ENCODE measurements at places on chromosomes 5 and 9. TPM values are rescaled to one million over a fixed set of nuclear protein-coding genes. Genes with fewer than 3 reads are reported as not detected.

PHYKPL gene
- 168 TPM for polyA plus RNA-seq

- DNase-seq, result no peak
These were observed 458.0 kb downstream of the DMAC1 start for GRCh38 chr9:7341571-7341970.

INSL4 gene
- polyA plus RNA-seq, result not detected

GRCh38 chr9:71524516-71524915, 243.8 kb downstream of the CEMIP2 start:
- no peak for DNase-seq

GRCh38 chr5:162067655-162068411, at the start of gene GABRG2:
Gene GABRG2 (plus strand): TSS chr5:162067773. CDS start chr5:162068000, 227 bp downstream.
- no peak for DNase-seq

MLLT3 gene
- 25.0 TPM for polyA plus RNA-seq

PRUNE2 gene
- 68.1 TPM for polyA plus RNA-seq

- DNase-seq, result no peak
These were observed 25.9 kb upstream of the SELENOP start for GRCh38 chr5:42837601-42838000.

SETX gene
- polyA plus RNA-seq, result 38.5 TPM

F12 gene
- polyA plus RNA-seq, result 1.0 TPM

- DNase-seq, result no peak
These were observed 25.0 kb upstream of the CCNH start for GRCh38 chr5:87437724-87438123.

TNFSF8 gene
- polyA plus RNA-seq, result 0.25 TPM

DNA sequence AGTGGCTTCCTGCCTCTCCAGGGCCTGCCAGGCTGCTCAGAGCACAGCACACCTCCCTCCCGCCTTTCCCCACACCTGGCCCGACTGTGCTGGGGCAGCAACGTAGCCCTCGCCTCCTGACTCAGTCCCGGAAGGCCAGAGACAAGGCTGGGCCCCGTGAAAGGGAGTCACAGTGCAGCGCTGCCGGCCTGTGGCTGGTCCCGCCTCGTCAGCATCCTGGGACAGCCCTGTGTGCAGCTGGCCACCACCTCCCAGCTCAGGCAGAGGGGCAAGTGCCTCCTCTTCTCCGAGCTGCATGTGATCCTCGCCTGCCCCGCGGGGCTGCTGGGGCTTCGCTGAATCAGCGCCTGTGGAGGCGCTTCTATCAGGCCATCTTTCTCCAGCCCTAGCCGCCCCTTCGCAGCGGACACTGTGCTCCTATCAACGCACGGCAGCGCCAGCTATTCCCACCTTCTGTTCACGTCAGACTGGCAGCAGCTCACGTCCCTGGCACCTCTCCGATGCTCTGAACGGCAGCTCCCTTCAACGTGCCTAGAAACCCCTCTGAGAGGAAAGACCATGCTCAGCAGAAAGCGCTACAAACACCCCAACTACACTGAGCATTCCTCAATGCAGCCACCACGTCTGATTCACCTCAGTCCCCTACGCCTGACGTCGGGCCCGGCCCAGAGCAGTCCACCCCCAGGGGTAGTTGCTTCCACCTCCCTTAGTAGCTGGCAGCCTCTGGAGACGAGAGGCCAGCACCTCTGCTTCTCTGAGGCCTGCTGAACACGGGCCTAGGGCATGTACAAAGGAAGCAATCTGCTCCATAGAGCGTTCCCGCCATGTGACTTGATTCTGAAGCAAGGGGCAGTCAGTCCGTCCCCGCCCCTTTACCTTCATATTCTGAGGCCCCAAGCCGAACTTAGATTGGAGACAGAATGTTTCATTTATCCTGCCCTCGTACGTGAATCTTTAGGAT, 78.8 kb downstream of the GPR21 start:
- DNase-seq, result peak; percentile 69

DNA sequence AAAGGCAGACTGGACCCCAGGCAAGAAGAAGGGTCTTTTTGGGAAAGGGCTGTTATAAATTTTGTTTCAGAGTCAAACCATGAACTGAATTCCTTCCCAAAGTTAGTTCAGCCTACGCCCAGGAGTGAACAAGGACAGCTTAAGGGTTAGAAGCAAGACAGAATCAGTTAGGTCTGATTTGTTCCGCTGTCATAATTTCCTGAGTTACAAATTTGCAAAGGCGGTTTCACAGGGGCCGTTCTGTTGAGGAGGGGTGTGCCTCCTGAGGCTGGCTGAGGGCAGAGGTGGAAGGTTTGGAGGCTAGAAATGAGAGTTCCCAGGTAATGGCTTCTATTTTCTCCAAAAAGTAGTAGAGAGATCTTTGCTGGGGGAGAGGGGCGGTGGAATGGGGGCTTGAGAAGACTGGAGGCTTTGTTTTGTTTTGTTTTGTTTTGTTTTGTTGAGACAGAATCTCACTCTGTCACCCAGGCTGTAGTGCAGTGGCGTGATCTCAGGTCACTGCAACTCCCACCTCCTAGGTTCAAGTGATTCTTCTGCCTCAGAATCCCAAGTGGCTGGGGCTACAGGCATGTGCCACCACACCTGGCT, 4.1 kb upstream of the CERCAM start:
- no peak for DNase-seq

ADRA1B gene
- polyA plus RNA-seq, result 0.12 TPM

ENG gene
- polyA plus RNA-seq, result 21.6 TPM

GRCh38 chr9:73152543-73152844, 829 bp downstream of the ANXA1 start:
- peak; percentile 43 for DNase-seq

PCDHGA2 gene
- 1.3 TPM for polyA plus RNA-seq

SLC25A48 gene
- 0.54 TPM for polyA plus RNA-seq

PCDHGA11 gene
- polyA plus RNA-seq, result 1.4 TPM

- DNase-seq, result no peak
These were observed 273.2 kb upstream of the TARS1 start for GRCh38 chr5:33167541-33167940.

EHMT1 gene
- polyA plus RNA-seq, result 38.7 TPM

TMEM215 gene
- polyA plus RNA-seq, result 0.06 TPM

PCDHGA8 gene
- 0.19 TPM for polyA plus RNA-seq

- no peak for DNase-seq
These were observed 21.6 kb downstream of the SSBP2 start for GRCh38 chr5:81729276-81729675.

DNA sequence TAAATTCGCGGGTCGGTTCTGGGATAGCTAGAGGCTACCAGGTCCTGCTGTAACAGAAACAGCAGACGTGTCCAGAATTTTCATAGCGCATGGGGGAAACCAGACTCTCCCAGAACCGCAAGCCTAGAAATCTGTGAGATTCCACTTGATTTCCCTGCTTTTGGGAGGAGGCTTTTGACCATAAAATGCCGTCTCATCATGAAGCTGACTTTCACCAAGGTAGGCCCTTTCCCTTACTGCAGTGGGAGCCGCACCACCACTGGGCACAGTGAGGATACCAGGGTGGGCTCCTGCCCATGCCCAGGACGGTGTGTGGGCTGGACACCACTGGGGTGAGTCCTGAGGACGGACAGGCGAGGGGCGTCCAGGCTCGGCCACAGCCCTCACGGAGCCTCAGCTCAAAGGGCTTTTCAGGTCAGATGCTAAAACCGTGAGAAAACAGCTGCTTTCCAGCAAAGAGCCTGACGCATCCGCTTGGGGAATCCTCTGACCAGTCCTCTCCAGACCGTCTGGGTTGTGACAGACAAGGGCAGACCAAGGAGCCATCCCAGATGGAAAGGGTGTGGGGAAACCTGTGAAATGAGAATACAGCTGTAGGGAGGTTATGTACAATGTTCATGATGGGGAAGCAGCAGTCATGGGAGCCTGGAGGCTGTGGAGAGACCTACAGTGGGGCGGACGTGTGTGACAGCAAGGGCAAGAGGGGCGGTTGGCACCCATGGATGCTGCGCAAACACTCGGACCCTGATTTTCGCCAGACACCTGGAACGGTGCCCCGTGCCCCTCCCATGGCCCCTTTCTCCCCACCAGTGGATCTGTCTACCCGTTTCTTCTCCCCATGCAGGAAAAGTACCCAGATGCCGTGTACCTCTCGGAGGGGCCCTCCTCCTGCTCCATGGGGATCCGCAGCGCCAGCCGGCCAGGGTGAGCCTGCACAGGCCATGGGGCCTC, 59.2 kb downstream of the IPPK start:
- DNase-seq, result peak; percentile 33

SLC2A6 gene
- 1.7 TPM for polyA plus RNA-seq

DNA sequence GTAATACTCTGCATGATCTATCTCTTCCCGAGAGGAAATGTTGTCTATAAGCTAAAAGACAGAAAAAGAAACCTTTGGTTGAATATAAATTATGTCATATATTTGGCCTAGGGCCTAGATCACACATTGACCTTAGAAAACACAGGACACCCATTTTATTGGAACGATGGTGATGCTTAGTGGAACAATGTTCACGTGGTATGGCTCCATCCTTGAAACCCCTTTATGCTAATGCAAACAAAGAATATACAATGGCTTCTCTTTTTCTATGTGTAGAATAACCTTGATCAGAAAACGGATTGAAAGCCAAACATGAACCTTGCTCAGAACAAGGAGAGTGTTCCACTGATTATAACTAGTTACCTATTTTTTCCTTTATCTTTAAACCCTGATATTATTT, 24.5 kb downstream of the MRPS27 start:
- DNase-seq, result peak; percentile 11

DNA sequence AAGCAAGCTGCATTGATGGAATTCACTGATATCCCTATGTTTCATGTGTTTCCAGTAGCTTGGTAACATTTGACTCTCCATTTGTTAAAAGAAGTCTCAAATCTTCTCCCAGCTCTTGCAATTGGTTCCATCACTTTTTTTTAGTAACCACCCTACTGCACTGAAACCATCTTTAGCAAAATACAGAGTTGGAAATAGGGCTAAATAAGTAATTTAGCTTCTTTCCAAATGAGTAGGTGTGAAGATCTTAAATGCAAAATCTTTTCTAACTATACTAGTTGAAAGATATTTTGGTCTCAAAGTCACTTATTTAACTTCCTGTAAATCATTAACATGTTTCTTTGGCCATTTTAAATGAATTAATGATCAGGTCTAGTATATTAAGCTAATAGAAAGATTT, 138.1 kb downstream of the DIRAS2 start:
- no peak for DNase-seq

- DNase-seq, result no peak
These were observed 571.2 kb upstream of the ZNF462 start for GRCh38 chr9:106291786-106292185.

FAXDC2 gene
- 33.0 TPM for polyA plus RNA-seq

OTP gene
- not detected for polyA plus RNA-seq

GRCh38 chr9:133742849-133743444, 4.8 kb upstream of the SARDH start:
- DNase-seq, result peak; percentile 60

- DNase-seq, result no peak
These were observed 107.9 kb upstream of the DAP start for GRCh38 chr5:10868956-10869355.

NMUR2 gene
- 0.75 TPM for polyA plus RNA-seq

SOWAHA gene
- 54.3 TPM for polyA plus RNA-seq

DNA sequence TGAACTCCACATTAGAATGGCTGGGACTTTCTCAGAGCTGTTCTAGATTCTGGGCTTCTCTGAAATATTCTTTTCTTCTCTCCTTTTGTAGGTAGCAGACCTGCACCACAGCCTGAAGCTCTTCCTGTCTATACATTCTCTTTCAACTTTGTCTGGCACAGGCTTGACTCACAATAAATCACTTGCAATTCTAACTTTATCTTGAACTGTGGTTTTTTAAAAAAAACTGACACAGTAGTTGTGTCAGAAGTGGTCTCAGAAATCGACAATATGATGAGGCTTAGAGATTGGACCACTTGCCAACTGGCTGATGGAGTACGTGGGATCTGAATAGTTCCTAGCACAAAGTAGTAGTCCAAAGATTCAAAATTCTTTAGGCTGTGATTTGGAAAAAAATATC, 24.1 kb upstream of the CDH9 start:
- no peak for DNase-seq

- no peak for DNase-seq
These were observed 345 bp upstream of the PRRC1 start for GRCh38 chr5:127517110-127517479.

DNA sequence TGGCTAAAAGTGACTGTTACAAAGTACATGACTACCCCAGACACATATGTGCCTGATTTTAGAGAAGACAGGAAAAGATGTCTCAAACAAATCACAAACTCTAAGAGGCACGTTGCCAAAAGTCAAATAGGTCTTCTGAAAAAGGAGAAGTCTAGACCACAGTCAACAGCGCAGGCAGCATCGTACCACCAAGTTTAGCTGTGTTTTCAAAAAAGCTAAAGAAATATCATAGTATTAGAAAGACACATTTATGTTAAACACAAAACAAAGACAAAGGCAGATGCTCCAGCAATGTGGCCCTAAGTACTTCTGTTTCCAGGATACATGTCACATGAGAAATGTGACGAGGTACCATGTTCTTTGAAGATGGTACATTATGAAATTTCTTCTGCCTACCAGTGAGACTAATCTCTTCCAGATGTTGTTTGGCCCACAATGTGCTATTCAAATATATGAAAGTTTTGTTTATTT, 43.5 kb downstream of the LPAR1 start:
- DNase-seq, result no peak

DNA sequence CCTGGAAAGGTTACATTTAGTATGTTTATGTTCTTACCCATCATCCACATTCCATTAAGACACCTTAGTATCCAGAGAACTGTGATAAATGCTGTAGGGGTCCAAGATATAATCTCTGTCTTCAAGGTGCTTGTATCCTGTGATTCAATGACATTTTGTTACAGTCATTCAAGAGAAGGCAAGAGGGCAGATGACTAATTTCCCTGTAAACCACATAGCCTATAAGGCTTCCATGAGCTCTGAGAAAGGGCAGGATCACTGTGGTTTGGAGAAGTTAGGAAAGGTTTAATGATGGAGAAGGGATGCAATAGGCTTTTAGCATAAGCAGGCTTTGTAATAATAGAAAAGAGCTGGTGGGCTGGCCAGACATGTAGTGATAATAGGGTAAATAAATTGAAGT, 40.0 kb downstream of the PAPPA start:
- DNase-seq, result no peak

PROB1 gene
- 2.1 TPM for polyA plus RNA-seq

DNA sequence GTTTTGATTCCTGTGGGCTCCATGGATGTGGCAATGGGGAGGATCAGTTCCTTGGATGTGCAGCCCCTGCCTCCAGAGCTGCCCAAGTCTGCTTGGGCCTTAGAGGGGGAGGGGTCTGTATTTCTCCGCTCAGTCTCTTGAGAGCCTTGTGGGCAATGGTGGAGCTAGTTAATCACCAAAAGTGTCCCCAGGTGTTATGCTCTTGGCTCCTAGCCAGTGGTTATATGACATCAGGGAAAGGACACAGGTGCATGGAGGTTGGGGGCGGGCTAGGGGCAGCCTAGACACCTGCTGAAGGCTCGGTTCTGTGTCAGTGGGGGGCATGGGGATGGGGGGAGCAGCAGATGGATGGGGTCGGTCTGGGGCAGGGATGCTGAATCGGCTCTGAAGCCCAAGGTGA, 12.4 kb upstream of the ARAP3 start:
- no peak for DNase-seq

- DNase-seq, result peak; percentile 55
These were observed 22.5 kb downstream of the ARHGEF28 start for GRCh38 chr5:73648515-73648914.

SLC6A3 gene
- polyA plus RNA-seq, result 0.13 TPM

DNA sequence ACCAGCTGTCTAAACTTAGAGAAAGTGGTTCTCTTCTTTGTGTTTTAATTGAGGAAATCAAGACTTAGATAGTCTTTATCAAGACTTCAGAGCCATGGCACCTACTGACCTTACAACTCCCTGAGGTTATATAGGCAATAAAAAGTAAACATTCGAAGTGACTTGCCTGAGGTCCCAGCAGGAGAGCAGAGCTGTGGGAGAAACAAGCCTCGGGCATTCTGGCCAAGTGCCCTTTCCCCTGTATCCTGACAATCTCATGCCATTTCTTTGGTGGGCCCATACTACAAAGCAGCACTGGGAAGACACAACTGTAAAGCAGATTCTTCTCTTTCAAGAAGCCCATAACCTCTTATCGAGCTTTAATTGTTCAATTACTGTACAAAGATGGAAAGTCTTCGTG, 23.1 kb downstream of the FREM1 start:
- DNase-seq, result peak; percentile 56
